Gastroesophageal sphincter (tissue), 4 donors: ENCODE measurements at places on chromosomes 7 and 10. TPM values are rescaled to one million over a fixed set of nuclear protein-coding genes. Genes with fewer than 3 reads are reported as not detected.

- no peak for ATAC-seq
Observed at GRCh38 chr10:42987575-42987974, 89.3 kb upstream of the RET start.

- ATAC-seq = no peak
Observed at GRCh38 chr10:23063045-23063972, 32.1 kb upstream of the MSRB2 start.

- ATAC-seq = no peak
Observed at GRCh38 chr7:68439897-68440296, 1158.4 kb upstream of the AUTS2 start.

The ACTL6B gene
- 2.2 TPM for total RNA-seq

DNA sequence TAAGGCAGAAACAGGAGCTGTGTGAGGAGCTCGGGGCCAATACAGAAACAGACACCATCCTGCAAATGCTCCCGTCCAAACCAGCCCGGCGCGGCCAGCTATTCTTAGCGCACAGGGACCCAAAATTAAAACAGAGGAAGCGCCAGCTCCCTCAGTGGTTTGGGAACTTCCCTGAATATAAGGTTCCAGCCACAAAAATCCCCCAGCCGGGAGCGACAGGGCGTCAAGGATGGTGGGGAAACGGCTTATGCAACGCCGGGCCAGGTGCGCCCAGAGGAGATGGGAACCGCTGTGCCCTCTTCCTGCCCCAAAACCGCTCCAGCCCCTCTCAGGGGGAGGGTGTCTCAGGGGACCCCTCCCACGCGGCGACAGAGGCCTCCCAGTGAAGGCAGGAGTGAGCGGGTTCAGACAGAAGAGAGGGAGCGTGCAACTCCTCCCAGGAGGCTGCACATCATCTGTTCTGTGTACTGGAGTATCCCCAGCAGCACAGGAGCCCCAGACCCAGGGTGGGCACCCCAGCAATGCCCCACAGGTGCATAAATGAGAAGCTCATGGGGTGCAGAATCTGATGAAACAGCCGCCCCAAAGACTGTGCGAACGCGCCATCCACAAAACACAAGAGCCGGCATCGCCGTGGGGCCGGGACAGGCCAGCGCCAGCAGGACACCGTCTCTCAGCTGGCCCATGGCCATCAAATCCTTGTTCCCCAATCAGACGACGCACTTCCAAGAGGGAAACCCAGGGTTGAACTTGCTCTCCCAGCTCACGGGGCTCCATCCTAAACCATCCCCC, 73.9 kb upstream of the PDGFA start:
- no peak for ATAC-seq

DNA sequence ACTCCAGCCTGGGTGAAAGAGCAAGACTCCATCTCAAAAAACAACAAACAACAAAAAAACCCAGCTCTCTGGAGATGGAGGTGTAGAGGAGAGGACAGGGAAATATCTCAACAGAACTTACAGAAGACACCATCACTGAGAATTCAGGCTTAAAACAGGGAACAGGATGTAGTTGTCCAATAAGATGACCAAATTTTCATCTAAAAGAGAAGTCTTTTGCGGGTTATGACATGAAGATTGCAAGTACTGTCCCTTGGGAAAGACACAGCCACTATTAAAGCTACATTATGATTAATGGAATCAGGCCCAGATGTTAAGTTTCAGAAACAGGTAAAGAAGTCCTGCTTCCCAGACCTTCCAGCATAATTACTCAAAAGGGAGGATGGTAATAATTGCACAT, 235.2 kb upstream of the NRP1 start:
- no peak for ATAC-seq

DNA sequence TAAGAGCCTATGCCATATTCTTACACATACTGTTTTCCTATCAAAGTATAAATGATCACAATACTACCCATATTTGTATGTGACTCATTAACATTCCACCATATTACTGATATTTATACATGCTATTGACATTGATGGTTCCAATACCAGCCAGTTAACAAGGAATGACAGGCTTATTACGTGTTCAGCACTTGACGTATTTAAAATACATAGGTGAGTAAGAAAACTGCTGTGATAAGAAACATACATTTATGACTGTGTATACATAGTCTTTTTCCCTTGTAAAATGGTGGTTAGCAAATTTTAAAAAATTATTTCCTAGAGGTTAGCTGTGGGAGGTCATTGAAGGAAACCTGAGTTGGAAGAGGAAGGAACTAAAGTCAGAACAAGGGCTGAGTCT, 81.1 kb upstream of the NEUROD6 start:
- no peak for ATAC-seq

GRCh38 chr7:23470330-23471105, at the start of gene IGF2BP3:
Gene IGF2BP3 (minus strand): TSS chr7:23470491. CDS start chr7:23470110, 381 bp downstream.
- ATAC-seq = no peak

The LRRC61 gene
- total RNA-seq = 25.1 TPM

The EVX1 gene
- not detected for total RNA-seq

DNA sequence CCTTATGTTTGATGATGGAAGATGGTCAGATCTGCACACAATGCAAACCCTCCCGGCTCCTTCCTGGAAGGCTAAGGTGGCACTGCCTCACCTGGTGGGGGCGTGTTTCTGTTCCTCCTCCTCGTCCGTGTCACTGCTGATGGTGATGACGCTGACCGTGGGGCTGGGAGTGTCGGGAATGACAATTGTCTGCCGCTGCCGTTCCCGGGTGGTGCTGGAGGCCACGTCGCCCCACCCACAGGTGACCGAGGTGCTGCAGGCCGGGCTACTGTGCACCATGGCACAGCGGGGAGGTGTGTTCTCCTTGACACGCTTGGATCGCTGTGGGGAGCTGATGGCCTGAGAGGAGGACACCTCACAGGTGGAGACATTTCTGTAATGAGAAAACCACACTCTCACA, 73.1 kb downstream of the CLEC2L start:
- no peak for ATAC-seq

The GRID1 gene
- total RNA-seq = 1.7 TPM

- no peak for ATAC-seq
Observed at GRCh38 chr10:78600740-78601139, 468.0 kb upstream of the ZMIZ1 start.

The TRRAP gene
- total RNA-seq = 34.8 TPM

DNA sequence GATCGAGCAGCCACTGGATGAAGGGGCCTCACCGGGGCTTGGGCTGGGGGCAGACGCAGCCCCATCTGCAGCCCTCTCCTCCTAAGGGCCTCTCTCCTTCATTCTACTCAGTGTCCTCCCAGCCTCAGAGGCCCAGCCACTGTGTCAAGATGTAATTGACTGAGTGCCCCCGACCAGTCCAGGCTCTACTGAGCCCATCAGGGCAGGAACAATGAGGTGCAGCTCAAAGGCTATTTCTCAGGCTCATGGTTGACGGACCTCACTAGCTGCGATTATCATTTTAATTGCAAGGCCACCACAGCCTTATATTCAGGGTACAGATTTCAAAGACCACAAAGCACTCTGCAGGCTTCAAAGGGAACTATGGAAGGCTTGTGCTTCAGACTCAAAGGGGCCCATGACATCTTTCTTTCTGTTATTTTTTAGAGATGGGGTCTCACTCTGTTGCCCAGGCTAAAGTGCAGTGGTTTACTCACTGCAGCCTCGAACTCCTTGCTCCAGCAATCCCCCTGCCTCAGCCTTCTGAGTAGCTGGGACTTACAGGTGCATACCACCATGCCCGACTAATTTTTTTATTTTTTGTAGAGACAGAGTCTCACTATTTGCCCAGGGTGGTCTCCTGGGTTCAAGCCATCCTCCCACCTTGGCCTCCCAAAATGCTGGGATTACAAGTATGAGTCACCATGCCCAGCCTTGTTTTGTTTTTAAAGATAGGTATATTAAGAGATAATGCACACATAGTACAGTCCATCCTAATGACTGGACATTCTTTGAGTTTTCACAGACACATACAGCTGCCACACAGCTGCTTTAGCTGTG, 23.7 kb downstream of the SLC29A3 start:
- ATAC-seq = no peak

The GPR15LG gene
- total RNA-seq = not detected

- ATAC-seq = no peak
Observed at GRCh38 chr7:73679709-73680108, 3.5 kb downstream of the DNAJC30 start.

- no peak for ATAC-seq
Observed at GRCh38 chr7:50781381-50782293, 1.1 kb downstream of the GRB10 start.

DNA sequence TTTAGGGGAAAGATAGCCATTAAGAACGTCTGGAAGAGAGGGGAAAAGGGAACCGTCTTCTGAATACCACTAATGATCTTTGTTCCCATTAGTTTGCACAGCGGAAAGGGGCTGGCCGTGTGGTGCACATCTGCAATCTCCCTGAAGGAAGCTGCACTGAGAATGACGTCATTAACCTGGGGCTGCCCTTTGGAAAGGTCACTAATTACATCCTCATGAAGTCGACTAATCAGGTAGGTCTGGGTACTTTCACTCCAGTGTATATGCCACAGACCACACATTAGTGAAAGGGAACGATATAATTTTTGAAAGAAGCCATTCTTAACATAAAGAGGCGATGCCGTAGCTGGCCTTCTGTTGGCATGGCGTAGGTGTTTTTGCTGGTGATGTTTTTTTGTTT, 74.3 kb upstream of the PDCD4 start:
- no peak for ATAC-seq

The AGAP3 gene
- total RNA-seq = 56.0 TPM

DNA sequence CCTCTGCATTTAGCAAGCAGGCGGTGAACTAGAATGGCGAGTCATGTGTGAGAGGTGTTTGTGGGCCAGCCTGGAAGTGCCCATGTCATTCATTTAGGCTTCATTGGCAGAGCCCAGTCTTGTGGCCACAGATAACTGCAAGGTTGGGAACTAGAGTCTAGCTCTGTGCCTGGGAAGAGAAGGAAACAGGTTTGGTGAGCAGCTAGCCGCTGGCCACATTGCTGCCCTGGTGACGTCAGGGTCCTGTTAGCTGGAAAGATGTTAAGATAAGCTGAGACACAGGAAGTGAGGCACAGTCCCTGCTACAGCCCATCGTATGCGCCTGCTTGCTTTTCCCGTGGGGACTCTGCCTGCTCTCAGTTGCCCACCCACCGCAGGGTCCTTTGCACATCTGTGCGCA, 185.5 kb downstream of the CAMK1D start:
- no peak for ATAC-seq

The ZNF33A gene
- total RNA-seq = 31.2 TPM

- ATAC-seq = peak; percentile 86
Observed at GRCh38 chr7:79452032-79452494, 1.4 kb downstream of the MAGI2 start.

- ATAC-seq = no peak
Observed at GRCh38 chr7:24143547-24143946, 140.4 kb upstream of the NPY start.

DNA sequence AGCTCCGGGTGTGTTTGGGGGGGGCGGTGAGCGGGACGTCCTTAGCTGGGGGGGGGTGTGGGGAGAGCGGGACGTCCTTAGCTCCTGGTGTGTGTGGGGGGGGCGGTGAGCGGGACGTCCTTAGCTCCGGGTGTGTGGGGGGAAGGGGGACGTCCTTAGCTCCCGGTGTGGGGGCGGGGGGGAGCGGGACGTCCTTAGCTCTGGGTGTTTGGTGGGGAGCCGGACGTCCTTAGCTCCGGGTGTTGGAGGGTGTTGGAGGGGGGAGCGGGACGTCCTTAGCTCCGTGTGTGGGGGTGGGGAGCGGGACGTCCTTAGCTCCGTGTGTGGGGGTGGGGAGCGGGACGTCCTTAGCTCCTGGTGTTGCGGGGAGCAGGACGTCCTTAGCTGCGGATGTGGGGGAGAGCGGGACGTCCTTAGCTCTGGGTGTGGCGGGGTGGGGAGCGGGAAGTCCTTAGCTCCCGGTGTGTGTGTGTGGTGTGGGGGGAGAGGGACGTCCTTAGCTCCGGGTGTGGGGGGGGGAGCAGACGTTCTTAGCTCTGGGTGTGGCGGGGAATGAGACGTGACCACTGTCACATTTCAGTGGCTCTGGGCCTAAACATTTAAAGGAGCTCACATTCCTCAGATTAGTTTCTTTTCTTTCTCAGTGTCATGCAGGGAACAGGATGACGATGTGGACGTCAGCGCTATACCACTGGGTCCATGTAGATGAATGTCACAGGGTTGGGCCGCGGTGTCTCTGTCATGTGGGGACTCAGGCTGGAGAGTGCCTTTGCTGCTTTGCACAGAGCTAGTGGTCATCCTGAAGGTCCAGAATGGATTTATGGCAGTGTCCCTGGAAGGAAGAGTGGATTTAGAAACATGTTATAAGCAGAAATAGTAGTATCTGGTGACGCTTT, 7.5 kb downstream of the DYNC2I1 start:
- ATAC-seq = peak; percentile 89

The PDZD8 gene
- 36.5 TPM for total RNA-seq

DNA sequence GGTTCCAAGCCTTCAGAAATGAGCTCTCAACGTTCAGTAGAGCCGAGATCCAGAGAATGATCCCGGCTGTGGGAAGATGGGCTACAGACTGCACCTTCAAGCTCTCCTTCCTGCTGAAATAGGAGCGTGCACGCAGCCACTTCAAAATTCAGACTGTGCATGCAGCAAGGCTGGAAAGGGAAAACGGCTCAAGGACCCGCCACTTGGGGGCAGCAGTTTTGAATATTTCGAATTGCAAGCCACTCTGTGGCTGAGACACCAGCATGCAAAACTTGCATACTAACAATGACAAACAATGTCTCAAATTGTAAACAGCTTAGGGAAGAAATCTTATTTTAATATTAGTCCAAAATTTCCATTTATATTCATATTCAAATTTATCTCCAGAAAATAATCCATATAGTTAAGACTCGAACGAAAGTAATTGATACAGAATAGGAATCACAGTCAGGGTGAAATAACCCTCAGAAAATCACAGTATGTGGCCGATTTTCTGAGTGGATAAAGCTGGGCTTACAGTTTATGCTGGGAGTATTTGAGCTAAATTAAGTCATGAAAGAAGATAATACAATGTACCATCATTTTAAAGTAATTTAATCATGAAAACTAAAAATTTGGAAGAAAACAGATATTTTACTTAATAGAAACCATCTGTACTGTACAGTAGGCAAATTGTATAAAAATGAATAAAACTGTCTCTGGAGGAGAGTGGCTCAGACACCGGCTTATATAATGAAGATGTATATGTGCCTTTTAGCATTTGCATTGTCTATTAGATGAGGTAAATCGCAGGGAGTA, 137.9 kb upstream of the MKI67 start:
- no peak for ATAC-seq

GRCh38 chr10:42939237-42939636, 137.6 kb upstream of the RET start:
- no peak for ATAC-seq

The FASTK gene
- total RNA-seq = 51.3 TPM

The KAZALD1 gene
- total RNA-seq = 0.45 TPM

The LLCFC1 gene
- total RNA-seq = not detected

The LRRC17 gene
- total RNA-seq = 1.6 TPM

GRCh38 chr7:34091321-34091917, 186.1 kb downstream of the BMPER start:
- no peak for ATAC-seq

GRCh38 chr7:139725077-139725476, 52.7 kb downstream of the HIPK2 start:
- no peak for ATAC-seq

The CARD11 gene
- 0.27 TPM for total RNA-seq

DNA sequence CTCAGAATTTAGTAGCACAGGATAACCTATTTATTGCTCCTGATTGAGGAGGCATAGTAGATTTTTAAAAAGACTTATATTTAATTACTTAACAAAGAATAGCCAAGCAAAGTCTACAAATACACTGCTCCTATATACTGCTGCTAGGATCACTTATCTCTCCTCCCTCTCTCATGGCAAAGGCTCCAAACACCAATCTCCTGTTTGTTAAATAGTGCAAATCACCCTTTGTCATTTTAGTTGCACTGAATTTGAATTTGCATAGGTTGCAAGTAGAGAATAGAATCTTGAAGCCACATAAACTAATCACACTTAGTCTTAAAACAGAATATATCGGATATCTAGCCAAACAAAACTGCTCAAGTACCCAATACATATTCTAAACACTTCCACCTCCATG, 219.1 kb upstream of the LRRN3 start:
- ATAC-seq = no peak
